ENCODE measurements at places on chromosomes 3 and 15.

DNA sequence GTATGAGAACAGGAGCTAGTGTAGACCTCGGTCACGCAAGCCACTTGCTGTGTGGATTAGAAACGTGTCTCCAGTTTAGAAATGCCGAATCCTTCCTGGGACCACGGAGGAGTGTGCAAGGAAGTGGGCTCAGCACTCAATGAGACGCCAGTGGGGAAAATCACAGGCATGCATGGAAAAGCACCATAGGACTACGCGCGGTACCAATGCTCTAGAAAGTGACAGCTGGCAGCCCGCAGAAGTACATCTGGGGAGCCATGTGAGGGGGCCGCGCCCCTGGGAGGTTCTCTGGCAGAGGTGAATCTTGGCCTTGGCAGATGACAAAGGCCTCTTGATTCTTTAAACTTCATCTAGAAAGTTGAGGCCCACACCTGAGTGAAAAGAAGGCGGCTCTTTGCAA is 99.3 kb downstream of the LRRK1 start:
- no peak for DNase-seq

DNA sequence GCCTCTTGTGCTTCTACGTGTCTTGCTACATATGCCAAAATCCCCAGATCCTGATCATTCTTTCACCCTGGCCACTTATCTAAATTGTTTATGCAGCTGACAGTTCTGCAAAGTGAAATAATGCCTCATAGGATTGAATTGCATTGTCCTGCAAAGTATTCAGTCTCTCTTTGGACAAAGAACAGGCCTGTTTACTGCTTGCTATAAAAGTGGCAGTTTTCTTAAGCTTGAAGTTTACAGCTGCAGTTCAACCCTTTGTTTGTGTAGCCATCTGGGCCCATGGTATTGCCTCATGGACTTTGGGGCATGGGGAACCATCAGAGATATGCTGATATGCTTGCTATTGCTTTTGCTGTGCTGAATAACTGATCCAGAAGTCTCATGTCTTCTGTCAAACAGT is 523.2 kb downstream of the OTOL1 start:
- DNase-seq, result no peak

- DNase-seq, result no peak
Measured at GRCh38 chr3:138197524-138197923, 10.4 kb downstream of the ARMC8 start.

DNA sequence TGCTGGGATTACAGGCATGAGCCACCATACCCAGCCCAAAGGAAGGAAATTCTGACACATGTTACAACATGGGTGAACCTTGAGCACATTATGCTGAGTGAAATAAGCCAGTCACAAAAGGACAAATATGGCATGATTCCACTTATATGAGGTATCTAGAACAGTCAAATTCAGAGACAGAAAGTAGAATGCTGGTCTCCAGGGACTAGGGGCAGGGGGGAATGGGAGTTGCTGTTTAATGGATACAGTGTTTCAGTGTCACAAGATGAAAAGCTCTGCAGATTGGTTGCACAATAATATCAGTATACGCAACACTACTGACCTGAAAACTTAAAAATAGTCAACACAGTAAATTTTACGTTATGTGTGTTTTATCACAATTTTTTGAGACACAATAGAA is 4.1 kb downstream of the SPATA12 start:
- DNase-seq, result no peak

All from fibroblast of skin of back (primary cell).